ENCODE measurements at places on chromosomes 3 and 15. TPM values are rescaled to one million over a fixed set of nuclear protein-coding genes. Genes with fewer than 3 reads are reported as not detected.

DNA sequence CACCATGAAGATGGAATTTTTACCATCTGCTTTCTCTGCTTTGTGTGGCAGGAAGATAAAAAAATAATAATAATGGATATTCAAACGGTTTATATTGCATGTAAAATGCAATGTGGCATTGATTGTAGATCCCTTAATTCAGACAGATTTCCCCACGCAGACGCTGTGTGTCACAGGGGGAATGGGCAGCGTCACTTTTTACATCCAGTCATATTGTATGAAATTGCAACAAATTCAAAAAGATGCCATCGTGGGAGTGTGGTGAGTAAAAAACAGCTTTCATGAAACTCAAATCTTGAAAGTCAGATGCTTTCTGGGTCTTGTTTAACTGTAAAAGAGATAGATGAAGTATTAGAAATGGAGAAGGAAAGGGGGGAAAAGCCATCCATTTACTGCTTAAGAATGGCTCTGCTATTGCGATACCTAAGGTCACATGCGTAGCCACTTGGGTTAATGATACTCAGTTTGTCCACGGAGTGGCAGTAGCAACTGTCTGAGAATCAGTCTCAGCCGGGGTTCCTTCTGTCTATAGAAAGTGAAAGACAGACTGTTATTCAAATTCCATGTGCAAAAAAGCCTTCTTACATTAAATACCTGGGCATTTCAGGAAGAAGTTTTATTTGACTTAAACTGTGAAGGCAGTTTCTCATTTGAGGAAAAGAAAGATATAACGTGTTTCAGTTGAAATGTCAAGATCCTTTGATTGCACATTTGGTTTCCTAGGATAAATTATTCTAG, 28.5 kb downstream of the BTD start:
- DNase-seq: no peak
- peak overlapping the region; percentile 35 for H3K27ac ChIP-seq
- H3K4me3 ChIP-seq: peak overlapping the region; percentile 59
- H3K27me3 ChIP-seq: no peaks in the 10 kb centered on the region
- peaks cover 11% of the 10 kb centered on the region for H3K4me1 ChIP-seq
- H3K36me3 ChIP-seq: no peaks in the 10 kb centered on the region

- no peak overlapping the region for H3K4me3 ChIP-seq
- no peak overlapping the region for H3K27ac ChIP-seq
- no peaks in the 10 kb centered on the region for H3K27me3 ChIP-seq
- H3K36me3 ChIP-seq: no peaks in the 10 kb centered on the region
- no peaks in the 10 kb centered on the region for H3K4me1 ChIP-seq
These were observed 1336.3 kb upstream of the CADM2 start for GRCh38 chr3:83622526-83622925.

DNA sequence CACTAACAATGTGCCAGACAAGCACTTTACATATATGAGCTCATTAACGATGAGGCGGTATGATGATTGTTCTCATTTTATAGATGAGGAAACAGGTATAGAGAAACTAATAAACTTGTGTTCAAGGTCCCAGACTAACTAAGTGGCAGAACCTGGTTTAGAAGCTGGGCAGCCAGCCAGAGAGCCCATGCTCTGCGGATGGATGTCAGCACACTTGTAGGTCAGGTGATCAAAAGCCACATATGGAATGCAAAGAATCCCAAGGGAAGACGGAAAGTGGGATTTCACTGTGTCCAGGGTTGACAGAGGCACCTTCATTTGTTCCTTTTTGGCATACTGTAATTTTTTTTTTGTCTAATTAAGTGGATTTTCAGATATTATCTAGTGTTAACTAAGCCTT, 103.7 kb downstream of the EFL1 start:
- H3K27ac ChIP-seq: no peak overlapping the region
- peaks cover 23% of the 10 kb centered on the region for H3K36me3 ChIP-seq
- no peak overlapping the region for H3K4me3 ChIP-seq
- no peak for DNase-seq

DNA sequence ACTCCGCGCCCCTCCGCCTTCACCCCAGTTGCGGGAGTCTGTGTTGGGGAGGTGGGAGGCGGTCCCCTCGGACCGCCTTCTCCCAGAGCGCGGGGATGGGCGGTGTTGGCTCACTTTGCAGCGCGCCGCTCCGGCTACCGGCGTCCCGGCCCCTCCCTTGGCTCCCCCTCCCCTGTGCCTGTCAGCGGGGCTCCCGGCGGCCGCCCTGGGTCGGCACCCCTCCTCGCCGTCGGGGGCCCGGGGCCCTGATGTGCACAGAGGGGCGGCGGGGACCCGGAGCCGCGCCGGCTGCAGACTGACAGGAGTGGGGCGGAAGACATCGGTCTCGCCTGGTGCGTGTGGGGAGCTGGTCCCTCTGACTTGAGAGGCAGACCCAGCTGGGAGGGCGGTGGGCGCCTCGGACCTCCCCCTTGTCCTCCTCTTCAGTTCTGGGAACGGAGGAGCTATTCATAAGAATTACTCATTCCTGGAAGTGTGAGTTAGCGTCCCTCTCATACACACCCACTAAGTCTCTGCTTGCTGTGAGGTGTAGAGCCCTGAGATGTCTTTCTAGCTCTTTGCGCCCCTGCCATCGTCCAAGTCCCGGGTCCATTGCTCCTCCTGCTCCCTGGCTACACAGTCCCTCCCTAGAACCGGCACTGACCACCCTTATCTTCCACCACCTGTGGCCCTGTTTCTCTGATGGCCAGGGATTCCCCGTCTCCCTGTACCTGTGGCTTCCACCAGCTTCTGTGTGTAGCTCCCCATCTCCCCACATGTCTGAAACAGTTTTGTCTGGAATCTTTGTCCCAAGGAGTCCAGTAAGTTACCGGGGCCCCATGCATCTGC, 42.3 kb upstream of the ROPN1 start:
- H3K27me3 ChIP-seq: peaks cover 52% of the 10 kb centered on the region
- H3K27ac ChIP-seq: no peak overlapping the region
- DNase-seq: peak; percentile 43
- no peaks in the 10 kb centered on the region for H3K36me3 ChIP-seq
- H3K4me1 ChIP-seq: peaks cover 8% of the 10 kb centered on the region

GRCh38 chr3:48931944-48932580, 13.4 kb downstream of the ARIH2 start:
- peaks cover 44% of the 10 kb centered on the region for H3K4me1 ChIP-seq
- DNase-seq: no peak

DNA sequence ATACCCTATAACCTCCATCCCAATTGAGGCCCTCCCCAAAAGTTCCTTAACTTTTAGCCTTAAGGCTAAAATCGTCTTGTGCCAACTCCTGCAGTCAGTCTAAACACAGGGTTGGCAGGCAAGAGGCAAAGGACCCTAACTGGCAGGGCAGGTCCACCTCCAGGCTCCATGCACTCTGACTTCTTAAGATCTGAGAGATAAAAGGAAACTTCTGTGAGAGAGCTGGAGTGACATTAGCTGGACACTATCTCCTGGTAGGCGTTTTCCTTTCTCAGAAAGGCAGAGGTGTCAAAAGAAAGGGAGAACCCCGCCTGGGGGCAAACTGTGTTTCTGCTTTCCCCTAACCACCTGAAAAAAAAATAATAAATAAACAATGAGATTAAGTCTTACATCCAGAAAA, 3.6 kb downstream of the CHSY1 start:
- peaks cover 75% of the 10 kb centered on the region for H3K4me1 ChIP-seq
- peak overlapping the region; percentile 29 for H3K4me3 ChIP-seq
- DNase-seq: no peak
- no peak overlapping the region for H3K27ac ChIP-seq
- no peaks in the 10 kb centered on the region for H3K27me3 ChIP-seq

DNA sequence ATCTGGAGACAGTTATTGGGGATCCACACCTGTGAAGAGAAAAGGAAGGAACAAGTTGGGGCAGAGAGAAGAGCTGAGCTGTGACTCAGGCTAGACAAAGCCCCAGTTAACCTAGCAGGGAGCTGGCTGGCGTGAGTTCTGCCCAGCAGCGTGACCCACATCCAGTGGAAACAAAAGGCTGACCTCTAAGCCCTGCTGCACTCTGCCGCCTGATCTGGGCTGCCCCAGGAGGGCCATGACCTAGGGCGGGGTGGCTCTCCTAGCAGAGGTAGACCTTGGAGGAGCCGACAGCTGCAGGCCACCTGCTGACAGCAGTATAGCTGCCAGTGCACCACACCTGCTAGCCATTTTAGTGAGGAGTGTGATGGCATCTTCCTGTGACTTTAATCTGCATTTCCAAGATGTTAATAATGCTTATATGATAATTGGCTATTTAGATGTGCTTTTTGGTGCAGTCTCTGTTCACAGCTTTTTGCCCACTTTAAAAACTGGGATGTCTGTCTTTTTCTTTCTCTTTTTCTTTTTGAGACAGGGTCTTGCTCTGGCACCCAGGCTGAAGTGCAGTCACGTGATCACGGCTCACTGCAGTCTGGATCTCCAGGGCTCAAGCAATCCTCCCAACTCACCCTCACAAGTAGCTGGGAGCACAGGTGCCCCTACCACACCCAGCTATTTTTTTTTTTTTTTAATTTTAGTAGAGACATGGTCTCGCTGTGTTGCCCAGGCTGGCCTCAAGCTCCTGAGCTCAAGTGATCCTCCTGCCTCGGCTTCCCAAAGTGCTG, 78.1 kb downstream of the LSM3 start:
- H3K36me3 ChIP-seq: no peaks in the 10 kb centered on the region
- no peak for DNase-seq
- H3K4me3 ChIP-seq: no peak overlapping the region
- H3K4me1 ChIP-seq: no peaks in the 10 kb centered on the region
- no peak overlapping the region for H3K27ac ChIP-seq

DNA sequence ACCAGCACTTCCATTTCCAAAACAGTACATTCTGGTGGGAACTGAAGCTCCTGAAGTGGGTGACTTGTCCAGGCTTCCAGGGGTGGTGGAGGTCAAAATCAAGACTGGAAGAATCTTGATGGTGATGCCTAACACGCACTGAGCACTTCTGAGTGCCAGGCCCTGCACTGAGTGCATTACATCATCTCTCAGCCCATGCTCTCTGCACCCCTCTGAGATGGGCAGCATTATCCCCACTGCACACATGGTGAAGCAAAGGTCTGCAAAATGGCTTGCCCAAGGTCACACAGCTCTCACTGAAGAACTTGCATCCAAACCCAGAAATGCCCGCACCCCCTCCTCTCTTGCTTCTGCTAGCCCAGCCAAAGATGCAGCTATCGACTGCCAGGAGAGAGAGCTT, 36.9 kb downstream of the NTRK3 start:
- no peak overlapping the region for H3K4me3 ChIP-seq
- no peaks in the 10 kb centered on the region for H3K4me1 ChIP-seq
- peaks cover 1% of the 10 kb centered on the region for H3K27me3 ChIP-seq
- DNase-seq: no peak

DNA sequence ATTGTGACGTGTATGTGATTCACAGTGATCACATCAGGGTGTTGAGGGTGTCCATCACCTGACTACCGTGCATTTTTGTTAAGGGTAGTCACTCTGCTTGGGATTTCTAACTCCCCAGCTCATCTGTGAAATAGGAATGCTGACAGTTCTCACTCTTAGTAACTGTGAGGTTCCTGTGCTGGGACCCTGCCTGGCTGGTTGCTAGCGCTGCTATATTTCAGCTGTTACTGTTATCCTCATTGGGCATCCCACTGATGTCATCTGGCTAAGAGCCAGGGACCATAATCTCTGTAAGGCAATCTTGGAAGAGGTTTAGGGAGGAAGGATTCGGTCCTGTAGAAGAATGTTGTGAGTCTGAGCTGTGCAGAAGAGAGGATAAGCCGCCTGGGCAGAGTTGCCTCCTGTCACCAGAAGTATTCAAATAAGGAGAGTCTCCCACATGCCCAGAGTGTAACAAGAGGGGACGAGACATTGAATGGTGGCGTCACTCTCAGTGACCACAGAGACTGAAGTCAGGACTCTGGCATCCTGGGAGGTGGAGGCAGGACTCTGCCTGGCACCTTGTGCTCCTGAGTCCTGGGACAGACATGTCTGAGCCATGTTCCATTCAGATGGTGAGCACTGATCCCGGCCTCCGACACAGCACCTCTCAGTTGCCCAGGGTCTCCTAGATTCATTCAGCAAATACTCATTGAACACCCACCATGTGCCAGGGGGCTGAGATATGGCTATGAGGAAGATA, 52.2 kb downstream of the FBLN2 start:
- peaks cover 5% of the 10 kb centered on the region for H3K27me3 ChIP-seq
- H3K4me1 ChIP-seq: no peaks in the 10 kb centered on the region
- no peak overlapping the region for H3K27ac ChIP-seq
- DNase-seq: no peak
- H3K4me3 ChIP-seq: no peak overlapping the region

- H3K4me3 ChIP-seq: no peak overlapping the region
- H3K27me3 ChIP-seq: no peaks in the 10 kb centered on the region
- no peak for DNase-seq
- H3K36me3 ChIP-seq: peaks cover 41% of the 10 kb centered on the region
These were observed 397.6 kb downstream of the FOXP1 start for GRCh38 chr3:71185733-71186455.

DNA sequence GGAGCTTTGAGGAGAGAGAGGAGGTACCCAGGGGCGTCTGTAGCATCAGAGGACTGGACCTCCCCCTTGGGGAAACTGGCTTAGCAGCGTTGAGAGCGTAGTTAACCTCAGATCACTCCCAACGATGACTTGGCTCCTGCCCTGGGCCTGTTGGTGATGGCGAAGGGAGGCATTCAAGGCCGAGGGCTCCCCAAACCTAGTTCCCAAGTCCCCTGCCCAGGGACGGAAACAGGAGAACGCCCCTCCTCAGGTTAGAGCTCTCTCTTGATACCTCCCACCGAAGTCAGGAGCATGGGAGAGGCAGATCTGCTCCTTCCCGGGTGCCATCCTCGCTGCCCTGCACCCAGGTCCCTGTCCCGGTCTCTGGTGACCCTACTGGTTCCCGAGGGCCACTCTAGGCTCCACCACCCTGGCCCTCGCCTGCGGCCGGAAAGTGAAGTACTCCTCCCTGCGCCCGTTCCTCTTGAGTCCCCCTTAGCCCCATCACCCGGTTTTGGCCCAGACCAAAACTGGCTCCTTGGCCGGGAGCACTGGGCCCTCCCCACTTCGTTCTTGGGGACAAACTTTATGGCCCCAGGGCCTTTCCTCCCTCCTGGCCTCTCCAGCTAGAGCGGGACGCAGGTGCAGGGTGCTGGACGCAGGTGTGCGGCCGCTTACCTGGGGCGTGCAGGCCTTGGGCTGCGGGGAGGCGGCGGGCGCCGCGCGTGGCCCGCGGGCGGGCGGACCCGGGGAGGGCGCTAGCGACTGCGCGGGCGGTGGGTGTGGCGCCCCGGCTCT, 2.6 kb upstream of the SKOR1 start:
- H3K27me3 ChIP-seq: peaks cover 79% of the 10 kb centered on the region
- peaks cover 23% of the 10 kb centered on the region for H3K4me1 ChIP-seq

DNA sequence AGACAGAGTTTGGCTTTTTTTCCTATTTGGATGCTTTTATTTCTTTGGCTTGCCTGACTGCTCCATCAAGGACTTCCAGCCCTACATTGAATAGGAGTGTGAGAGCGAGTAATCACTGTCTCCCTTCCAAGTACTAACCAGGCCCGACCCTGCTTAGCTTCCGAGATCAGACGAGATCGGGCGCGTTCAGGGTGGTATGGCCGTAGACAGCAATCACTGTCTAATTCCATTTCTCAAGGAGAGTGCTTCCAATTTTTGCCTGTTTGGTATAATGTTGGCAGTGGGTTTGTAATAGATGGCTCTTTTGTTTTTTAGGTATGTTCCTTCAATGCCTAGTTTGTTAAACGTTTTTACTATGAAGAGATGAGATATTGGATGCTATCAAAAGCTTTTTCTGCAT, 125.0 kb upstream of the PEX5L start:
- H3K27me3 ChIP-seq: no peaks in the 10 kb centered on the region
- no peak for DNase-seq
- no peaks in the 10 kb centered on the region for H3K36me3 ChIP-seq
- H3K4me3 ChIP-seq: no peak overlapping the region
- H3K27ac ChIP-seq: no peak overlapping the region

The SNX22 gene
- 1.1 TPM for total RNA-seq

The XIRP1 gene
- total RNA-seq: not detected

The ST3GAL6 gene
- total RNA-seq: 0.62 TPM

The CLDN16 gene
- total RNA-seq: not detected

The HRH1 gene
- total RNA-seq: 0.45 TPM

The THRB gene
- not detected for total RNA-seq

The ADGRG7 gene
- total RNA-seq: not detected

The DNASE1L3 gene
- total RNA-seq: not detected
